ENCODE measurements at places on chromosomes 12 and 14.

DNA sequence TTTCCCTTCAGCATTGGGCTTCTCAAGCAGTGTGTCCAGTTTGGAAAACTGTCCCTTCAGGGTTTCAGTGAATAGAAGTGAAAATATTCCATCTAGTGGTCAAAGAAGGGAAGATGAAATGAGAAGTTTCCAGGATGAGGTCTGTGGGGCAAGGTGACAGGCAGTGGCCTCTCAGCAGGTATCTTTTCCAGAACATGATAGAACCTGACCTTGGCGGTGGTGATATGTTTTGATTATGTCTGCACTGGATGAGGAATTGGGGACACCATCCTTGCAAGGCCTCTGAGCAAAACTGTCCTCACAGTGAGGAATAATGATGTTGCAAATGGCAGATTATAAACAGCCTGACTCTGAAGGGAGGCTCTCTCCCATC lies 4.7 kb downstream of the GPX2 start:
- no peak for DNase-seq

DNA sequence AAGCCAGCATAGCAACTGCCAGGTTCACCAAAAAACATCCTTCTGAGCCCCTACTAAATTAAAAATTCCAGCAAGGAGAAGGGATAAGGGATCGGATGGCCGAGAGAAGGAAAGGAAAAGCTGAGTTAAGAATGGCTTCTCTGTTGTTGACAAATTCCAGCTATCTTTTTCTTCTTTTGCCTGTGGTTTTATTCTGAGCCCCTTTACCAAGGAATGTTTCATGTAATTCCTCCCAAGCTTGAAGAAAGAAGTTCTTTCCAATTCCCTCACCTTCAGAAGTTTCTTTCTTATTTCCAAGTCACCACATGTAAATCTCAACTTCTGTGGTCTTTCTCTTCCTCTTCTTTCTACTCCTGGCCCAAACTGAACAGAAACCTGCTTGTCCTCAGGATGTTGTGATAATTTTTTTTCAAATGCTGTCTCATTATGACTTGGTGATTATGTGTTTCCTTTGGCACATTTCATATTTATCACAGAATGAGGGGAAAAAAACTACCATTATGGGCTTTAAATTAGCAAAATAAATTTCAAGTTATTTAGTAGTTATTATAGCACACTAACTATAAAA lies 40.0 kb downstream of the FGD6 start:
- DNase-seq: no peak

- DNase-seq: no peak
Observed at GRCh38 chr14:61929651-61930050, 167.4 kb downstream of the SNAPC1 start.

DNA sequence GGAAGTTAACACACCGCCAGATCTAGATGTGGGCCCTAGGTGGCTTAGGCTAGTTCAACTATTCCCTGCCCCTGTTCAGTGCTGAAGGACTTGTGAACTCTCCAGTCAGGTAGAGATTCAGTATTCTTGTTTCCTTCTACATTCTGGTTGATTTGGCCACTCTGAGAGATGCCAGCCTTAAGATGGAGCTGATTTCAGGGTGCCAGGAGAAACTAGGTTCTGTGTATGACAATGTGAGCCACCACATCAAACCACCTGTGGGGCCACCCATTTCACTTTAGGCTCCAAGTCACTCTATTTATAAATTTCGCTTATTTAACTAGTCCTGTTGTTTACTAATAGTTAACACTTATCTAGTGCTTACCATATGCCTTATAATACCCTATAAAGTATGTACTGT lies 26.0 kb downstream of the FRMD6 start:
- DNase-seq: no peak

DNA sequence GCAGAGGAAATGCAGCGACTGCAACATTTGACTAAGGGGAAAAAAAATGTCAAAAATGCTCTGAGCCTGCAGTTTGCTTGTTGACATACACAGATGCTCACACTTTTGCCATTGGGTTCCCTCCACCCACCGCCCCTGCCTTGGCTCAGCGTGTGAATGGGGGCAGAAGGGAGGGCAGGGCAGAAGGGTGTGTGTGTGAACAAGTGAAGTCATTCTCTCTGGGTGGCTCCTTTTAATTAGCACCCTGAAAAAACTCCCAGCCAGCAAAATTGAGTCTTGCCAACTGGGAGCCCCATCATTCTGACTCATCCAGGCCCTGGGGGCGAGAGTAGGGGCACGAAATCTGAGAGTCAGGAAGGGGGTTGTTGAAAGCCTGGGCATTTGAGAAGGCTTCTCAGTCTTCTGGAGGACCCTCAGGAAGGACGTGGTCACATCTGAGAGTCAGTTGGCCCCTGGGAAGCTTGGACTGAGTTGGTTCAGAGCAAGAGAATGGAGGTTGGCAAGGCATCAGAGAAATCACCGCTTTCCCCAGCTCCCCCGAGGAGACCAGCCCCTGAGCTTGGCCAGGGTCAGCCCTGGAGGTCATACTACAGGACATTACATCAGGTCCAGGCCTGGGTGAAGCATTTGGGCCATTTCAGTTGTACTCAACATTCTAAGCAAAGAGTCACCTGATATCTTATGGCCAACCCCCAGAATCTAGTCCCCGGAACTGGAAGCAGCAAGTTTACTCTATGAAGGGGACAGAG lies 22.7 kb upstream of the KRT78 start:
- no peak for DNase-seq

DNA sequence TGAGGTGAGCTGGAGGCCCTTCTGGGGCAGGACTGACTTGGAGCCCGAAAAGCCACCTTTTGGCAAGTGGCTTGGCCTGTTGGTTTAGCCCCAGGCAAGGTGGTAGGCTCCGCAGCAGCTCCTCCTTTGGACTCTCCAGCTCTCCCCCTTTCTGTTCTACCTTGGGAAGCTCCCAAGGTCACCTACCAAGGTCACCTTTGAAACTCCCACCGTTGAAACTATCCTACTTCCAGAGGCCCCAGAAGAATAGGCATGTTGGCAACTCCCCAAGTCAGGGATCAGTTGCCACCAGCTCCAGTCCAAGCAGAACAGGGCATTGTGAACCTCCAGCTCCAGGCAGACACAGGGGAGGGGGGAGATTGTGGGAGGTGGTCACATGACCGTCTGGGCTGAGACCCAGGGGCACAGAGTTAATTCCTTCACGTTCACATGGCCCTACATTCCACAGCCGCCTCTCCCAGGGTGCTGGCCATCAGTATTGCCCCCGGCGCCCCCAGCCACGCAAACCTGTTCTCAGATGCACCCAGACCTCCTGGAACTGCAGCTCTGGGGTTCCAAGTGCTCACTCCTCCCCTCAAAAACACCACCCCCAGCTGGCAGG lies 14.4 kb downstream of the IRF2BPL start:
- DNase-seq: no peak

GRCh38 chr12:89861086-89861485 lies 152.4 kb upstream of the ATP2B1 start:
- no peak for DNase-seq

DNA sequence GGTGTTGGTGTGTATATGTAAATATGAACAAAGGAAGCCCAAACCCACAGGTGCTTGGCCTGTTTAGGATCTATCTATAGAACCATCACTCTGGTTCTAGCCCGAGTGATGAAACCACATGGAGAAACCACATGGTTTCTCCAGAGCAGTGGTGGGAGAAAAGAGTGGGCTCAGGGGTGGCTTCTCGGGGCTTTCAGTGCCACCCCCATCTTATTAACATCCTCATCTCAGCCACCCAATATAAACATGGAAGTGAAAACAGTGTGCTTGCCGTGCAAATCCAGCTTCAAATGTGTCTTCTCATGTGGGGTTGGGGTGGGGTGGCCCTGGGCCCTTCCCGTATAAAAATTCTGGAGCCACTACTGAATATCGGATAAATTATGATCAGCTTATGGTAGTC lies 109.0 kb downstream of the STAB2 start:
- DNase-seq: no peak

DNA sequence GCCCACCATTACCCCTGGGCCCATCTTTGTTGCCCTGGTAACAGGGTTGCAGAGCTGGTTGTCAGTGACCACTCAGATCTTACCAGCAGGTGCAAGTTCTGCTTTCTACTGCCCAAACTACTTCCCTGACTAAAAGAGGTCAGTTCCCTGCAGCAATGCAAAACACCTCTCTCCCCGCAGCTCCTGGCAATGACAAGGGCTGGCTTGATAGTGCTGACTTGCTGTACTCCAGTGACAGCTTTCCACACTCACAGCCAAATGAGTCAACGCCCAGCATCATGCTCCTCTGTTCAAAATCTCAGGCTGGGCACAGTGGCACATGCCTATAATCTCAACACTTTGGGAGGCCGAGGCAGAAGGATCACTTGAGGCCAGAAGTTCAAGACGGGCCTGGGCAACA lies 90.6 kb downstream of the CIT start:
- no peak for DNase-seq

- DNase-seq: no peak
Observed at GRCh38 chr12:52670506-52670905, 9.7 kb downstream of the KRT1 start.
